ENCODE measurements at places on chromosomes 6 and 20. TPM values are rescaled to one million over a fixed set of nuclear protein-coding genes. Genes with fewer than 3 reads are reported as not detected.

The STXBP5 gene
- 48.0 TPM for total RNA-seq

- H3K4me1 ChIP-seq = no peaks in the 10 kb centered on the region
- H3K27ac ChIP-seq = no peak overlapping the region
- no peaks in the 10 kb centered on the region for H3K27me3 ChIP-seq
- DNase-seq = no peak
- no peak overlapping the region for H3K4me3 ChIP-seq
Measured at GRCh38 chr6:6025736-6026135, 19.0 kb upstream of the NRN1 start.

The MUC21 gene
- total RNA-seq = not detected

GRCh38 chr6:1890987-1891386 is 281.3 kb downstream of the FOXC1 start:
- no peak overlapping the region for H3K4me3 ChIP-seq
- no peaks in the 10 kb centered on the region for H3K27me3 ChIP-seq
- no peak for DNase-seq
- no peak overlapping the region for H3K27ac ChIP-seq

The TBC1D7 gene
- 16.4 TPM for total RNA-seq

DNA sequence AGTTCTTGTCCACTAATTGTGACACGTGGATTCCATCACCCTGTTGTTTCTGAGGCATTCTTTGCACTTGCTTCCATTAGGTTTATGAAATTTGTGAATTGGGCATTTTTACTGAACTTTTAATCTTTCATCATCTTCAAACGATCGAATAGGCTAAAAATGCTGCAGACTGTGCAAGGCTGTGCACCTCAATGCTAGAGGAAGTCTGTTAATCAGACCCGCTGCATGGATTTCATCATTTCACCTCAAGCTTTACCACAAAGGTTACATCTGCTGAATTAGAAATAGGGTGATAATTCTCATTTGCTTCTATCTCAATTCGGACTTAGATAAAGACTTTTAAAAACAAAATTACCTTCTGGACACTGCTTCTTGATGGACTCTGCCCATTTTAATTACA is 27.8 kb upstream of the F13A1 start:
- H3K36me3 ChIP-seq = no peaks in the 10 kb centered on the region
- no peak overlapping the region for H3K4me3 ChIP-seq
- H3K27me3 ChIP-seq = no peaks in the 10 kb centered on the region
- no peak overlapping the region for H3K27ac ChIP-seq

DNA sequence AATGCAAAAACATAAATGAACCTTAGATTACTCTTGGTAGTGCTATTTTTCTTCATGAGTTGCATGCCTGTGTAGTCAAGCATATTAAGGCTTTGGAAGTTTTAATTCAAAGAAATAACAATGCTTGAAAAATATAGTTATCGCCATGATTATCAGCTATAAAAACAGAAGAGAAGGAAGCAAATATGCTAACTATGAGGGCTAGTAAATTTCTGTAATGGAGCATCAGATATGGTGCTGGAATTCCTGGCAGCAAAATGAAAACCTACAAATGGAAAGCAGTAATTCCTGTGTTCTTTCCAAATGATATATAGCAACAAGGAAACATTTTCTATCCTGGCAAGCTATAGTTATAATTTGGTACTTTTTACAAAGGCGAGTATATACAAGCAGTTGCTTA is 29.7 kb downstream of the DOP1A start:
- H3K4me1 ChIP-seq = no peaks in the 10 kb centered on the region
- no peak for DNase-seq
- no peak overlapping the region for H3K4me3 ChIP-seq
- no peaks in the 10 kb centered on the region for H3K27me3 ChIP-seq
- no peak overlapping the region for H3K27ac ChIP-seq

- H3K4me3 ChIP-seq = no peak overlapping the region
- H3K4me1 ChIP-seq = peaks cover 6% of the 10 kb centered on the region
- DNase-seq = peak; percentile 57
- H3K27ac ChIP-seq = peak overlapping the region; percentile 15
- H3K27me3 ChIP-seq = no peaks in the 10 kb centered on the region
Measured at GRCh38 chr6:113824411-113824810, 32.7 kb upstream of the MARCKS start.

DNA sequence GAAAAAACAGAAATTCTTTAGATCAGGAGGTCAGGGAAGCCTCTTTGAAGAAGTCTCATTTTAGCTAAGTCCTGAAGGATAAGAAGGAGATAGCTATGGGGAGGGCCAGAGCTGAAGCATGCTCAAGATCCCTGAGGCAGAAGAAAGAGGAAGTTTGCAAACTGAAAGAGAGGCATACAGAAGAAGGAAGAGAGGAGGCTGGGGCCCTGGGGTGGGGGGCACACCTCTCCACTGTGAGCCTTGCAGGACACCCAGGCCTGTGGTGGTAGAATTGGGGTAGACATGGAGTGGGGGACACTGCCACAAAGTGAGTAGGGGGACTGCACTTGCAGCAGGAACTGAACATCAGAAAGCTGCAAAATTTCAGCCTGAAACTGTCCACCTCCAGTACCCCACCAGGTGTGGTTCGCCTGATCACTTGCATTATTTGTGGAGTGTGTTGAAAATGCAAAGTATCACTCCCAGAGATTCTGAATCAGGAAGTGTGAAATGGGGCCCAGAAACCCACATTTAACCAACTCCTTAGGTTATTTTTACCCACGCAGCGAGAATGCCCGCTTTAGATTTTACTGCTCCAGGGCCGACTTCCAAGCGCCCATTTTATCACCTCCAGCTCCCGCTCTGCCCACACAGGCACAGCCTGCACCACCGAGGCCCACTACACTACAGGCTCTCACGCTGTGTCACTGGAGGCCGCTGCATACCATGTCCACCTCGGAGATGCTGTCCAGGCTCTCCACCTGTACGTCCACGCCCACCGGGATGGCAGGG is 44.0 kb downstream of the GABRR2 start:
- no peak overlapping the region for H3K4me3 ChIP-seq
- H3K36me3 ChIP-seq = no peaks in the 10 kb centered on the region
- no peak for DNase-seq
- H3K27me3 ChIP-seq = peaks cover 6% of the 10 kb centered on the region
- no peak overlapping the region for H3K27ac ChIP-seq

DNA sequence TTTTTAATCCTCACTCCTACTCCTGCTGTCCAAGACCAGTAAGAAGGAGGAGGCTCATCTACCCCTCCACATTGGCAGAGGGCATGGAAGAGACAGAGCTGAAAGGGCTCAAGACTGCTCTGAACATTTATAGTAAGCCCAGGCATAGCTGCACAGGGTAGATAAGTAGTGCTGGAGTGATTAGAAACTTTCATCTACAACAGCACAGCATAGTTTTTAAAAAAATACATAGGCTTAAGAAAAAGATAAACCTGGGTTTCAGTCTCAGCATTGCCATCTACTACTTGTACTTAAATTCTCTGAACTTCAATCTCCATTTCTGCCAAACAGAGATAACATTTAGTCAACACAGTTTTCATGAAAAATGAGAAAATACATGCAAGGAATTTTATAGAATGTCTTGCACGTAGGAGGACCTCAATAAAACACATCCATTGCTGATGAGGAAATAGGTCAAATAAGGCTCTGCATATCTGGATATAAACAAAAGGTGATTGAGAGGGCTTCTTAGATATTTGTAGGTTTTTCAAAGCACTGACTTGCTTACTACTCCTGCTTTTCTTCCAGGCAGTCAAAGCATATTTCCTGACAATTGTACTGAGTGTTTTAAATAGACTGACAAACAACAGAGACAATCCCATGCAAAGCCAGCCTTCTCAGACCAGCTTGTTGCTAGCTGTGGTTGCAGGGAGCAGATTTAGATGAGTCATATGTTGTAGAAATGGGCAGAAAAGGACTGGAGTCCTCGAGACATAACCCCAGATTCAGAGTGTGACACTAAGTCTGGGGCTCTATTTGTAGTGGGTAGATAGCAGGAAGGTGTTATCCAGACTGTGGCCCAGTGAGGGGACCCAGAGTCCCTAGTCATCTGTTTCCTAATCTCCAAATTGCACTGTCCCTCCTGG is 107.4 kb upstream of the TAB2 start:
- H3K4me1 ChIP-seq = peaks cover 23% of the 10 kb centered on the region
- no peaks in the 10 kb centered on the region for H3K27me3 ChIP-seq
- peak; percentile 77 for DNase-seq
- H3K27ac ChIP-seq = peak overlapping the region; percentile 77

The PSORS1C1 gene
- total RNA-seq = 0.28 TPM

DNA sequence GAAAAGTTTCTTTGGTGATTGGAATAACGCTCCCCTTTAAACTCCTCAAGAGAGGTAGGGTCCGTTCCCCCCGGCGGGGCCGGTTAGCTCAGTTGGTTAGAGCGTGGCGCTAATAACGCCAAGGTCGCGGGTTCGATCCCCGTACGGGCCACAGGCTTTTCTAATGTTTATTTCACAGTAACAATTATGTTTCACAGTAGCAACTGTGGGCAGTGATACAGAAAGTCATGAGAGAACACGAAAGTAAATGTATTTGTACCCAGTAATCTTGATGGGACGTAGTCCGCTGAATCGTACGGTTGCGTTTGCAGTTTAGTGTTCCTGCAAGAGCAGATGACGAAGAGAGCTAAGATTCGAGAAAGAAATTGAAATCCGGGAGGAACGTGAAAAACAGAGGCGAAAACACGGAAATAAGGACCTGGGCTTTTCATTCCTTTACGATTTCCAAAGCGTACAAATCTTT is 505.5 kb downstream of the PRIM2 start:
- H3K4me3 ChIP-seq = no peak overlapping the region
- no peak overlapping the region for H3K27ac ChIP-seq
- H3K36me3 ChIP-seq = no peaks in the 10 kb centered on the region
- peaks cover 8% of the 10 kb centered on the region for H3K27me3 ChIP-seq

DNA sequence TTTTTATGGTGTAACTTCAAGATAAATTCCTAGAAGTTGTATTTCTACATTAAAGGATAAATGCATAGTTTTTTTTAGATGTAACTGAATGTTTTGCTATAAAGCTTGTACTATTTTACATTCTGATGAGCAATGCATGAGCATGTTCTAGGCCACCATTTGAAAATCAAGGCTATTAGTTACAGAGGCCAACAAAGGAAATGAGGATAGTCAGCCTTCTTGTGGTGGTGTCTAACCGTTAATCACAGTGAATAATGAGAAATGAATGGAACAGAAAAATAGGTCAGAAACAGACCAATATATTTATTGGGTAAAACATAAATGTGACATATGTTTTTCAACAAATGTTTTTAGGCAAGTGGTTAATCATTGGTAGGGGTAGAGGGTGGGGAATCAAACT is 37.6 kb upstream of the L3MBTL3 start:
- no peak overlapping the region for H3K27ac ChIP-seq
- H3K4me1 ChIP-seq = no peaks in the 10 kb centered on the region
- no peak overlapping the region for H3K4me3 ChIP-seq
- DNase-seq = no peak
- H3K27me3 ChIP-seq = no peaks in the 10 kb centered on the region

The HNF4A gene
- total RNA-seq = not detected

GRCh38 chr6:130923350-130923749 is 96.1 kb downstream of the SMLR1 start:
- H3K4me3 ChIP-seq = no peak overlapping the region
- peaks cover 1% of the 10 kb centered on the region for H3K36me3 ChIP-seq
- peaks cover 5% of the 10 kb centered on the region for H3K4me1 ChIP-seq
- H3K27me3 ChIP-seq = no peaks in the 10 kb centered on the region

DNA sequence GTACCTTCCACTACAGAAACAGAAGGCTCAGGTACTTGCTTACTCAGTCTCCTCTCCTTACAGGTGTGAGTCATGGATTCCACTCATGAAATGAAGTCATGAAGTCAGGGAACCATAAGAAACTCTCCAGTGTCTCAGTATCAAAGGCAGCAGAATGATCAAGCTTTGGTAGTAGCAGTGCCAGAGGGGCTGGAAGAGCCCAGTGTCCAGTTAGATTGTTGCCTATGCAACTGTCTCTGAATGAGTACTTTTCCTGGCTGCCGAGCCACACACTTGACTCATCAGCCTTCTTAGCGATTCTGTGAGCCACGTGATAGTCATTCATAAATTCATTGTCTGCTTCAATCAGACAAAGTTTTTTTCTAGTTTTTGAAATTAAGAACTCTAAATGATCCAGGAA is 52.2 kb upstream of the DTNBP1 start:
- H3K4me3 ChIP-seq = no peak overlapping the region
- no peak for DNase-seq
- H3K27ac ChIP-seq = no peak overlapping the region
- no peaks in the 10 kb centered on the region for H3K4me1 ChIP-seq
- no peaks in the 10 kb centered on the region for H3K36me3 ChIP-seq

- H3K27me3 ChIP-seq = no peaks in the 10 kb centered on the region
- H3K36me3 ChIP-seq = peaks cover 17% of the 10 kb centered on the region
- peak within 1 kb of the TSS; percentile 98 for H3K4me3 ChIP-seq
- DNase-seq = peak; percentile 30
Measured at GRCh38 chr6:24719125-24719971, at the start of gene C6orf62. Gene C6orf62, minus strand, starts transcription at chr6:24719154. Its CDS starts 486 bp downstream, at chr6:24718668.

DNA sequence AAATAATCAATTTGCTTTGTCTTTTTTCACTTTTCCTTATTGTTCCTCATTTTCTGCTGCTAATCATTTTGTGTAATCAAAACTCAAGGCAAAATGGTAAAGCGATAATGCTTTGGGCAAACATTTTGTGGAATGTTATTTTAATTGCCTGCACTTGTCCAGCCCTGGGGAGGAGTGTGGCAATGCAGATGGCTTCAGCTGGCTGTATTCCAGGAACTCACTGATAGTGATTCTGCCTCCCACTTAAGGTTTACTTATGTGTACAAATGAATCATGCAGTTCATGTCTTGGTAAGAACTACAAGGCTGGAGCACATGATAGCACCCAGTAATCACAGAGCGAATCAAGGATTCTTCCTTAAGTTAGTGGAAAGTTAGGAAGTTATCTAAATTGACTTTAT is 107.8 kb downstream of the COL19A1 start:
- no peak overlapping the region for H3K27ac ChIP-seq
- peak; percentile 11 for DNase-seq
- no peak overlapping the region for H3K4me3 ChIP-seq

The MOG gene
- not detected for total RNA-seq

GRCh38 chr20:37219751-37220668 is 40.7 kb upstream of the MROH8 start:
- no peak overlapping the region for H3K27ac ChIP-seq
- H3K27me3 ChIP-seq = no peaks in the 10 kb centered on the region
- no peak overlapping the region for H3K4me3 ChIP-seq
- peaks cover 21% of the 10 kb centered on the region for H3K36me3 ChIP-seq

GRCh38 chr6:117530467-117531242 is 48.2 kb downstream of the DCBLD1 start:
- peaks cover 12% of the 10 kb centered on the region for H3K36me3 ChIP-seq
- H3K4me3 ChIP-seq = no peak overlapping the region
- H3K4me1 ChIP-seq = peaks cover 7% of the 10 kb centered on the region
- peak overlapping the region; percentile 55 for H3K27ac ChIP-seq
- no peaks in the 10 kb centered on the region for H3K27me3 ChIP-seq

DNA sequence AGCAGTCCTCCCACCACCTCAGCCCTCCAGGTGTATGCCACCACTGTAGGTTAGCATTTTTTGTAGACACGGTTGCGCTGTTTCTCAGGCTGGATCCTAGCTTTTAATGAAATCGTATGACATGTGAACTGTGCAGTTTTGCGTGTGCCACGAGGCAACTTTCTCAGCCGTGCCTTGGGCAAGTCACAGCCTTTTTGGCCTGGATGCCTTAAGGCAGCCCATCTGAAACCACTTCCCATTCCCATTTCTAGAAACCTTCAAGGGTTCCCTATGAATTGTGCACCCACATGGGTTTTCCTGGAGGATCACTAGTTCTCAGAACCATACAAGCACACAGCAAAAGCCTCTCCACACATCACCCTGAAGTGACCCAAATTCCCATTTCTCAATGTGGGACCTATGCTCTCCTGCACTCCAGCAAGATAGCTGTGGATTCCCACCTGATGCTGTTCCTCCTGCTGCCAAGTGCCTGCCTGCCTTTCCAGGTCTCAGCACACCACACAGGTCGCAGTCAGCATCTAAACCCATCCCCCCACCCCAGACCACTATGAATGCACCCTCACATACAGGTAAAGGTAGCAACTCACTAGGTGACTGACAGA is 28.9 kb downstream of the SNX5 start:
- peaks cover 23% of the 10 kb centered on the region for H3K4me1 ChIP-seq
- no peak overlapping the region for H3K4me3 ChIP-seq
- H3K36me3 ChIP-seq = peaks cover 23% of the 10 kb centered on the region
- H3K27me3 ChIP-seq = no peaks in the 10 kb centered on the region

All from IMR-90 (cell line).